COR-L47 (cell line): ENCODE measurements at places on chromosomes 3 and 15.

DNA sequence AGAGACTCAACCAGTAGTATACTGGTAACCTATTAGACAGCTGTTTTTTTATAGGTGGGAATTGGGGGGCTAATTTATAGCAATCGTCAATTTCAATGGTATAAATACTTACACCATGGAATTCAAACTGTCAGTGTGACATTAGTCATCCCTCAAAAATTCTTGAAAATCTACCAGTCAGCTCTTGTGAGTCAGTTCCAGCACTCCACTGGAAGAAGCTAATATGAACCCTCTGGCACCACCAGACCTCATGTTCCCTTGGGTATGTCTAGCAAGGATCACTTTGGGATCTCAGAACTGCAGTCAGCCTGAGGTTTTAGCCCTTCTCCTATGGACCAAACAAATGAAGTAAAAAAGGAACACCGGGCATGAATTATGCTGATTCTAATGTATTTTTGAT, 11.8 kb upstream of the UACA start:
- no peak for DNase-seq

DNA sequence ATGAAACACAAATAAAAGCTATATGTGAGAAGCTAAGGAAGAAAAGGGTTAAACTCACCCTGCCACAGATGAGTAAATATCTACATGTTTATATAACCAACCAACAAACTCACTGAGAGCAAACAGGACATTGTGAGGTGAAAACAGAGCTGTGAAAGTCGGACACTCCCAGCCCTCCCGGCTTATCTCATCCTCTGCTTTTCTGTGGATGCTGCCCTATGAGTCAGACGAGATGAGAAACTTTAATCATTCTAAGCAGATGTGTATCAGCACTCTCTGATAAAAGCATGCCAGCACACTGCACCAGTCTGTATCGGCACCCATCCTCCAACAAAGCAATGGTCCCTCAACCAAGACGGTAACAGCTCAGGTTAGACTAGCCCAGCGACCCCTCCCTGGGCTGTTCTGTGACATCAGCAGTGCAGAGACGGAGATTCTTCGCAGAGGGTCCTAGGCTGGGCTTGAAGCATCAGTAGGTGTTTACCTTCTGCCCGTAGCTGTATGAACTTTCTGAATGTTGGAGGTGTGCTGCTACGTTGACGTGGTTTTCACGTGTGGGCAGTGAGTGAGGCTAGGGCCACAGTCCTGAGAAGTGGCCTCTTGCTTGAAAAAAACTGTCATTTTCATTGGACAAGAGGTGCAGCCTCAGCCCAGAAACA, 119.8 kb upstream of the ALDH1A3 start:
- no peak for DNase-seq

DNA sequence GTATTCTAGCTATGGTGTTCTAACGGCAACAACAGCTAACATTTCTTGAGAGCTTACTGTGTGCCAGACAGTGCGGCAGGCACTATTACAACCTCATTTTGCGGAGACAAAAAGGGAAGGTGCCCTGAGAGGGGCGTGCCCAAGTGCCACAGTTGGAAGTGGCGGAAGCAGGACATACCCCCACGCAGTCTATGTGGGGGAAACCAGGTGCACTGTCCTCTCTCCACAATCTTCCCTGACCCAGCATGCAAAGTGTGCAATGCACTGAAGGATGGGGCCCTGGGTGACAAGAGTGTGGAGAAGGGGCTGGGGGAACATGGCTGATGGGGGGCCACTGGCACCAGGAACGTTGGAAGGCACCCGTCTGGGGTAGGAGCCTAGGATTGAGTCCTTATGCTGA, 8.6 kb downstream of the ANP32A start:
- no peak for DNase-seq

- DNase-seq = no peak
These were observed 212.8 kb downstream of the ADAMTSL3 start for GRCh38 chr15:83866692-83867091.
